B cell (primary cell): ENCODE measurements at places on chromosomes 2 and 18.

DNA sequence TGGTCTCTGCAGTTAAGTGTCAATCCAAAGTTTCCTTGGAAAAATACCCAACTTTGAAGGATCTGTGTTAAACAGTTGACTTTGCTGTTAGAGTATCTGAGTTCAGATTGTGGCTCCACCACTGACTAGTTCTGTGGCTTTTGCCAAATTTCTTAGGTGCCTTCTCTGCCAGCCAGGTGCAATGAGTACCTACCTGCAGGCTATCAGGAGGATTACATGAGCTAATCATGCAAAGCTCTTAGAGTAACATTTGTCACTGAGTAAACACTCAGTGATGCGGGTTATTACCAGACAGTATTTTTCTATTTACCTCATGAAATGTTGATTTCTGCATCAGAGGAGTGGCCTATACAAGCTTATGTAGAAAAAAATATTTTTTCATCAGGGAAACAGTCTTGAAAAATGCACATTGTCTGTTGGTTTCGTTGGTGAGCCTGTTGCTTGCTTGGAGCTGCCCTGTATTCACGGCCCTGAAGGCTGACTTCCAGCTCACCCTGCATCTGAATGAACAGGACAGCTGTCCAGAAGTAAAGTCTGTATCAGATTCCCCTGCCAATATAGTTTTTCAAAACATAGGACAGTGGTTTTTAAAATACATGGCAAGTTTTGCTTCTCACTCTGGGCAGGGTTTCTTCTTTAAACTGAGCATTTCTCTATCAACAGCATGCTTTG, 235.1 kb downstream of the CDCA7 start:
- no peaks in the 10 kb centered on the region for H3K36me3 ChIP-seq
- no peak for DNase-seq
- no peak overlapping the region for H3K27ac ChIP-seq
- no peaks in the 10 kb centered on the region for H3K27me3 ChIP-seq

DNA sequence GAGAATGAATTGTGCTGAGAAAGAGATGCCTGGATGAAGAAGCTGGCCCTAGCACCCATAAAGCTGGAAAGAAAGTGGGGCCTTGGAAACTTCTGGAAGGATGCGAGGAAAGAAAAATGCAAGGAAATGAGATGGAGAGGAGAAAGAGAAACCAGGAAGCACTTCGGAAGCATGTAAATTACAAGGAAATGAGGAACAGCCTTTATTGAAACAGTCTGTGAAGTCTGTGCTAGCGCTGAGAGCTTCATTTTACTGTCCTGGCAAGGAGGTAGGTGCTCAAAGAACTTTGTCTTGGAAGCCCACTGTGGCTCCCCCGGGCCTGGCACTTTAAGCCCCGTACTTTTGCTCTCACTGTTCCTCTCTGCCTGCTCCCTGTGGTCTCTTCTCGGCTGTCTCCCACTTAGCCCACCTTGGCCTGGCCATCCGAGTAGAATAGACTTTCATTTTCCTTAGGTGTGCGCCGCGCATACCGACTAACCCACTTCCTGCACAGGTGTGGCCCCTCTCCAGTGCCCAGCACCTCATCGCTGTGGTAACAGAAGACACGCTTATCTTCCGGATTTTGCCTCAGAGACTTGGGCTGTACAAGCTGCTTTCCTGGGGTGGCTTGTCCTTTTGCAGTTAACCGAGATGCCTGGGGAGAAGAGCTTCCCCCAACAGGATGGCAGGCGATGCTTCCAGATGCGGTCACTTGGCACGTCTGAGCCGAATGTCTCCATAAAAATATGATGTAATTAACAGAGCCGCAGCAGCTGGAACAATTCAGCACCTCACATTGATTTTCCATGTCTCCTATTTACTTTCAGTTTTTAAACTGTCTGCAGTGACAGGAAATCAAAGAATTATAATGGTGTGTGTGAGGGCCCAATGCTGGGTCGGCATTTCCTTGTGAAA, 199.6 kb downstream of the HRH4 start:
- H3K4me1 ChIP-seq = peaks cover 10% of the 10 kb centered on the region
- no peaks in the 10 kb centered on the region for H3K27me3 ChIP-seq
- peak overlapping the region; percentile 44 for H3K27ac ChIP-seq
- H3K4me3 ChIP-seq = peak overlapping the region; percentile 21
- peak; percentile 23 for DNase-seq

- no peaks in the 10 kb centered on the region for H3K4me1 ChIP-seq
- no peaks in the 10 kb centered on the region for H3K27me3 ChIP-seq
- H3K36me3 ChIP-seq = no peaks in the 10 kb centered on the region
- H3K4me3 ChIP-seq = no peak overlapping the region
- DNase-seq = no peak
Measured at GRCh38 chr2:115427436-115427835, 985.0 kb downstream of the DPP10 start.

GRCh38 chr2:169365029-169365480, 2.7 kb upstream of the LRP2 start:
- H3K4me3 ChIP-seq = peak overlapping the region; percentile 34
- peaks cover 8% of the 10 kb centered on the region for H3K27me3 ChIP-seq
- no peak overlapping the region for H3K27ac ChIP-seq
- peaks cover 36% of the 10 kb centered on the region for H3K4me1 ChIP-seq

- H3K36me3 ChIP-seq = no peaks in the 10 kb centered on the region
- H3K4me3 ChIP-seq = peak overlapping the region; percentile 89
- peak; percentile 34 for DNase-seq
- H3K4me1 ChIP-seq = peaks cover 41% of the 10 kb centered on the region
- H3K27ac ChIP-seq = peak overlapping the region; percentile 68
- no peaks in the 10 kb centered on the region for H3K27me3 ChIP-seq
Measured at GRCh38 chr2:53969285-53969967, 1.4 kb downstream of the PSME4 start.

- H3K4me3 ChIP-seq = no peak overlapping the region
- DNase-seq = no peak
- H3K4me1 ChIP-seq = no peaks in the 10 kb centered on the region
- H3K27ac ChIP-seq = no peak overlapping the region
- H3K27me3 ChIP-seq = no peaks in the 10 kb centered on the region
- H3K36me3 ChIP-seq = no peaks in the 10 kb centered on the region
Measured at GRCh38 chr2:120984452-120985173, 248.9 kb downstream of the GLI2 start.
